ENCODE measurements at places on chromosomes 7 and 10.

DNA sequence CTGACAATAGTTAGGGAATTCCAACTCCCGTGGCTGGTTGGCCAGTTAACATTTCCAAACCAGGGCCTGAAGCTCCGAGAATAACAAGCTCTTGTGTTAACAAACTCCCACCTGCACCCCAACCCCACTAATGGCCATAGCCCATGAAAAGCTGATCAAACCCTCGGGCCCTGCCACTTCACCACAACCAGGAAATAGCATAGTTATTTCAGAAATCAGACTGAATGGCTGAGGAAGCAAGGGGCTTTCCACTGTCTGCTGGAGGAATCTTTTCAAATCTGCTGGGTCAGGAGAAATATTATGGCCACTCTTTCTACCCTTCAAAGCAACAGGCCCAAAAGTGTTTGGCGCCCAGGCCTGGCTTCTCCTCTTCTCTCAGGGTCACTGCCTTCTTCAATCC, 145.6 kb downstream of the GLCCI1 start:
- no peak for DNase-seq

DNA sequence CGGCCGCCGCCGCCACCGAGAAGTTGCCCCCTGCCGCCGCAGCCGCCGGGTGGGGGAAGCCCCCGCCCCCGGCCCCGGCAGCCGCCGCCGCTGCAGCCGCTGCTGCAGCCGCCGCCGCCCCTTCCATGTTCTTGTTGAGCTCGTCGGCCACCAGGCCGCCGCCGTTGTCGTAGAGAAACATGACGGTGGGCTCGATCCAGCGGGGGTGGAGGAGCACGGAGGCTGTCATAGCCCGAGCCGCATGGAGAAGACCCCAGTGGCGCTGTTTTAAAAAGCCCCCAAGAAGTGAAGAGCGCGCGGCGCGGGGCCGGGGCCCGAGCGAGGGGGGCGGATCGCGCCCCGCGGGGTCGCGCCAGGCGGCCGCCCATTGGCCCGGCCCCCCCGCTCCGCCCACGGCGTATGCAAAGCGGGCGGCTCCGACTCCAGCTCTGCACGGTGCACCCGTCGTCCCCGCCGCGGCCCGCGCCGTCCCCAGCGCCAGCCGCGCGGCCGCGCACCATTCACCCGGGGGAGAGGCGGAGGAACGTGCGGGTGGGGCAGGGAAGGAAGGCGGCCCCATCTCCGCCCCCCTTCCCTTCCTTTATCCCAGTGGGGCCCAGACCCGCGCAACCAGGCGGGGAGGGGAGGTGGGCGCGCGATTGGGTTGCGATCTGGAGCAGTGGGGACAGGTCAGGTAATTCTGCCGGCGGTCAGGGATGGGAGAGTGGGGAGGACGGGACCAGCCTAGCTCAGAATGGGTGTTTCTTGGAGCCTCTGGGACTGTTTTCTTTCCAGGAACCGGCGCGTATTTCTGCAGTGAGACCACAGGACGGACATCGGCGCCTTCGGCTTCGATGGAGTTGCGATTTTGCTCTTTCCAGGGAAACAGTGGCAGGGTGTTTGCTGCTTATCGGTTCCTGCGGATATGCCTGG, at the start of gene HOXA13:
Gene HOXA13 (minus strand): TSS at position 243 of the 912 bp plus-strand sequence. CDS start 14 bp downstream, at position 229.
- DNase-seq: no peak

DNA sequence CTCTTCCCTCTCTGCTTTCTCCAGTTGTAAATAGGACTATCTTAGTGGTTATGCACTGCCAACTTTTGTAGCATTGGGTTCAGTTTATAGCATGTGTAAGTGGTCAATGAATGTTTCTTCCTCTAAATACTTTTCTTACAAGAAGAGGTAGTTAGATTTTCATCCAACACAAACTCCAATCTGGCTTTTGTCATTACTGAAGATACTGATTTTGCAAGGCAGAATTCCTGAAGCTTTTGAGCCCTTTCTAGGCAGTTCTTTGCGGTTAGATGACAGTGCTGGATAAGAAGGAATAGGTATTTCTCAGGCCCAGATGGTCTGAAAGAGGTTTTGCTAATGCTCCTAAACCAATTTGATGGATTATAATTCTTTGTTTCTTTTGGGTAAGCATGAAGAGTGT, 60.5 kb downstream of the BICC1 start:
- DNase-seq: no peak

GRCh38 chr10:103582331-103583123, 89.0 kb downstream of the NEURL1 start:
- no peak for DNase-seq

GRCh38 chr7:134996097-134996550, 9.8 kb downstream of the AGBL3 start:
- DNase-seq: peak; percentile 19

GRCh38 chr7:30842542-30843451, 68.9 kb upstream of the AQP1 start:
- DNase-seq: no peak

- peak; percentile 34 for DNase-seq
These were observed 1.4 kb downstream of the MXI1 start for GRCh38 chr10:110208614-110209453.

DNA sequence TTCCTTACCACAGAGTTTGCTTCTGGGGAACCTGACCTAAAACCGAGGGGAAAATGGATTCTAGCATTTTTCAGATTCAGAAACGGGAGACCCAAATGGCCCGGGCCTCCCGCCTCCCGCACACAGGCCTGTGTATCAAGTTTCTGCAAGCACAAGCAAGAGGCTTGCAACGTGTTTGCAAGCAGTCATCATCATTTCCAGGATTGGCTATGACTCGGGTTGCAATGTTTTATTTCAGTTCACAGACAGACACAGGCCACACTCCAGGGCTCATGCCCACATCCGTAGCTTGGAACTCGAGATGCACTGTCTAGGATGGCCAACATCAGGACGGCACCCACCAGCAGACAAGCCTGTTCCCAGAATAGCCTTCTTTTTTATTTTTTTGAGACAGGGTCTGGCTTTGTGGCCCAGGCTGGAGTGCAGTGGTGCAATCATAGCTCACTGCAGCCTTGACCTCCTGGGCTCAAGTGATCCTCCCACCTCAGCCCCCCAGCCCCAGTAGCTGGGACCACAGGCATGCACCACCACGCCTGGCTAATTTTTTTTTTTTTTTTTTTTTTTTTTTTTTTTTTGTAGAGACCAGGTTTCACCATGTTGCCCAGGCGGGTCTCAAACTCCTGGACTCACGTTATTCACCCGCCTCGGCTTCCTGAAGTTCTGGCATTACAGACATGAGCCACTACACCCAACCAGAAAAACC, 68.1 kb upstream of the FOXK1 start:
- DNase-seq: no peak

DNA sequence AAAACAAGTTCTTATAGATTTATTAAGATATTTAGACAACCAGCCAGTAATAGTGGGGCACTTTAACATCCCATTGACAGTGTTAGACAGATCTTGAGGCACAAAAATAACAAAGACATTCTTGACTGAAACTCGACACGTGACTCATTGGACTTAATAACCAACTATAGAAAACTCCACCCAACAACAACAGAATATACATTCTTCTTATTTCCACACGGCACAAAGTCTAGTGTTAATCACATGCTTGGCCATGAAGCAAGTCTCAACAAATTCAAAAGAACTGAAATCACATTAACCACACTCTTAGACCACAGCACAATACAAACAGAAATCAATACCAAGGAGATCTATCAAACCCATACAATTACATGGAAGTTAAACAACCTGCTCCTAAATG, 138.1 kb downstream of the ARL5B start:
- no peak for DNase-seq

- DNase-seq: no peak
These were observed 6.3 kb upstream of the OPN4 start for GRCh38 chr10:86647773-86648703.

- DNase-seq: no peak
These were observed 36.9 kb upstream of the GNA12 start for GRCh38 chr7:2880874-2881533.

- no peak for DNase-seq
These were observed 548 bp downstream of the AGAP3 start for GRCh38 chr7:151086802-151087244.

DNA sequence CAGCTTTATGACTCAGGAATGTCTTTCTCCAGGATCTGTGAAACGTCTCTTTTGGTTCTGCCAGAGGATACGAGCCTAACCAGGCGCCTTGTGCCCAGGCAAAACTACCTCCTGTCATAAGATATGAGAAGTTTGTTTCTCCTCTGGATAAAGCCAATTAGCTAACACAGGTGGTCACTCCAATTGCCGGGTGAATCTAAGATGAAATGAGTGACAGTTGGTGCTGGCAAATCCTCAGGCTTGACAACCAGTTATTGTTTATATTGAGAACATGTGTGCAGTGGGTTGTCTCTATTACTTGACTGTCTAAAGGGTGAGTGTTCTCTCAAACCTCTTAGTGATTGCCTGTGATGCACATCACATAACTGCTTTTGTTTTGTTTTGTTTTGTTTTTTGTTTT, 449.1 kb downstream of the XPNPEP1 start:
- no peak for DNase-seq

DNA sequence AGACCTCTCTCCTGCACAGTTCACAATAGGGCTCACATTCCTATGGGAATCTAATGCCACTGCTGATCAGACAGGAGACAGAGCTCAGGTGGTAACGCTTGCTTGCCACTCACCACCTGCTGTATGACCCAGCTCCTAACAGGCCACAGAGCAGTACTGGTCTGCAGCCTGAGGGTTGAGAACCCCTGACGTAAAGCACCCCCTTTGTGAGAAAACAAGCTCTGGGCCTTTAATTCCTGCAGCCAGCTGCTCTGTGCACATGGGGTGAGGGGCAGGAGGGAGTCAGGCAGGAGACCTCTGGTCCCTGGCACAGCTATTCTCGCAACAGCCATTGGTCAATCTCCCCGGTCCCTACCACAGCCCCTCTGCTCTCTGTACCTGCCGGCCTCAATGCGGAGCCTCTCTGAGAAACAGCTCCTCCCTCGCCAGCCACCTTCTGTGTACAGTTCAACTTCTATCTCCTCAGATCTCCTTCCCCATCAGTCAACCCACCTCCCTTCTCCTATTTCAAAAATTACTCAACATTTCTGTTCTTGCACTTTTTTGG, 102.0 kb downstream of the LANCL2 start:
- no peak for DNase-seq
